Fibroblast of skin of left biceps (primary cell): ENCODE measurements at places on chromosomes 12 and 14.

GRCh38 chr12:32069071-32069470, 37.6 kb upstream of the BICD1 start:
- DNase-seq: no peak

- no peak for DNase-seq
These were observed 80.2 kb downstream of the NCOR2 start for GRCh38 chr12:124487066-124487833.

DNA sequence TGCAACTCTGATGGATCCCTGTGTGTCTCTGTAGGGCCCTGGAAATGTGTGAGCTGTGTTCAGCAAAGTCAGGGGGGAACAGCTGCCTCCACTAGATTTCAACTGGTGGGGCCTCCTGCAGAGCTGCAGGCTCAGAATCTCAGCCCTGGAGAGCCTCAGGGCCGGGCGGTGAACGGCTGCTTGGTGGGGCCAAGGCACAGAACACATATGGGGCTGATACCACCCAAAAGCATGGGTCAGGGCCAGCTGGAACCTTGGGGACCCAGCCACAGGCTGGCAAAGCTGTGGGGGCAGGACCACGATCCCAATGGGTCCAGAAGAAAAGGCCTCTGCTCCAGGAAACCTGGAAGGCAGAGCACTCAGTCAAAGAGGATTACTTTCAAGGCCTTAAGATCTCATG, 878.5 kb downstream of the BCL11B start:
- no peak for DNase-seq

- no peak for DNase-seq
These were observed 74.6 kb downstream of the RERG start for GRCh38 chr12:15146585-15146984.

DNA sequence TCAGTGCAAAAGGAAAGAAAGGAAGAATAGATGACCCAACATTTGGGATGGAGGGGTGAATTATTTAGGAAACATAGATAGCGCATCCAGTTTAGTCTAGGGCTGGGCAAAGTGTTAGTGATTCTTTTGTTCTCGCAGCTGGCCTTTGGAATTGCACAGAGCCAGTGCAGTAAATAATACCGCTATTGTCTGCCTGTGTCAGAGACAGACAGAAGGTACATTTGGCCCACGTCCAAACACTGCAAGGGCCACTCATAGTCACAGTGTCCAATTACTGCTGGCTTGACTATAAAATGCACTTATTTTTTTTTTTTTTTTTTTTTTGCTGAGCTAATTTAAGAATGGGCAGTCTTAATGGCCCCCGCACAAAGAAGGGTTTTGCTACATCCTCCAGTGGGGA, 638.6 kb downstream of the BCL11B start:
- DNase-seq: no peak

DNA sequence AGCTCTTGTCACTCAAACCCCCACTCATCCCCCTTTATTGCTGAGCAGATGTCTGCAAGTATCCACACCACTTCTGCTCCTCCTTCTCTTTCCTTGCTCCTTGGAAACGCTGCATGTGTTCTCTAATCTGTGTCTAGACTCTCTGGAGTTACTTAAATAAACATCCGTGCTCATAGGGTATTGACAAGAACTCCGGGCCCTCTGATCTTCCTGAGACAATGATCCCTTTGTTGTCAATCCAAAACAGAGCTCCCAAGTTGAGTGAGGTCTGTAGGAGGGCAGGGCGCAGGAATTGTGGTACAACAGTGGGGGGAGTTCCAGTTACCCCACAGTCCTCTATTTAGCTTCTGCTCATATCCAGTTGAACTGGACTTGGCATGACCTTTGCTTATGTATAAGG, 489.0 kb downstream of the SNAPC1 start:
- DNase-seq: no peak

DNA sequence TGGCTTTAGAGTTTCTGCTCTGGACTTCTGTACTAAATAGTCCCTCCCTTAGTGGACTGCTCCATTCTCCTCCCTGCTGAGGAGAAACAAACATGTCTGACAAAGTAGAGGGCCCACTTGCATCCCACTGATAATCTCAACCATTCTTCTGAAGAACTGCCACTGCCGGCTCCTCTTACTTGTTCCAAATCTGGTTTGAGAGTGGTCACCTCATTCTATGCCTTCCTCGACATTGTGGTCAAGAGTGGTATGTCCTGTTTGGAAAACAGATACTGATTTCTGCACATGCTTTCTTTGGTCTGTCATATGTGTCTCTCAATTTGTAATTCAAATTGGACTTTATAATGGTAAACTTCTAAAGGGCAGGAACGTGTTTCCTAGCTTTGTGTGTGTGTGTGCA, 36.3 kb upstream of the PLEKHA5 start:
- DNase-seq: no peak

DNA sequence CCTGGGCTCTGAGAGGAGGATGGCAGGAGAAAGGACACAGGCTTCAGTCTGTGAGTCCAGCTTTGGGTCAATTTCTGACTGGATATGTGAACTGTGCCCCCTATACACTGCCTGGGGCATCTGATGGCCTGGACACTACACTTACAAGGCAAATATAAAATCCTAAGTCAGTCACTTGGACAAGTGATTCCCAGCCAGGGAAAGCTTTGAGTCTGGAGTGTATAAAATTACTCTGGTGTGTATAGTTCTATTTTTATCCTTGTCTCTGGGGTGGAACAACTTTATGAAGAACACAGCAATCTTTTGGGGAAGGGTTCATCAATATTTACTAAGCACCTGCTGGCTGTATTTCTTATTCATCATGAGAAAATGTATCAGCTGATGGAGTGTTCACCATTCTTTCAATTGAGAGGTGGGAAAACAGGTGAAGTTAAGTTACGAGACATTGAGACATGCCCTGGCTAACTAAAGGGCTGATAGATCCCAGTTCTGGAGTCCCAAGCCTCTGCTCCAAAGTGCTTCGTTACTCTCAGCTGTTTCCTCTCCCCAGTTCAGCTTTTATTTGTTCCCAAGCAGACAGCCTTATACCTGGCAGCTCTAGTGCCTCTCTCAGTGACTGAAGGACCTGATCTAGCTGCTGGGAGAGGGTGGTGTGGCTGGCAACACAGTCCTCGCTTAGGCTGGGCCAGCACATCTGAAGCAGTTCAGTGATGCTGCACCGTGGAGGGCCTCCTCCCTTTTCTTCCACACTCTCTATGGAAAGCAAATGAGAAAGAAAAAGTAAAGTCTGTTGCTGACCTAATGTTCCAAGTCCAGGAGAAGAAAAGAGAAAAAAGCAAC, 30.9 kb downstream of the ZFYVE26 start:
- no peak for DNase-seq

GRCh38 chr12:102873077-102873476, 44.0 kb downstream of the PAH start:
- DNase-seq: no peak

DNA sequence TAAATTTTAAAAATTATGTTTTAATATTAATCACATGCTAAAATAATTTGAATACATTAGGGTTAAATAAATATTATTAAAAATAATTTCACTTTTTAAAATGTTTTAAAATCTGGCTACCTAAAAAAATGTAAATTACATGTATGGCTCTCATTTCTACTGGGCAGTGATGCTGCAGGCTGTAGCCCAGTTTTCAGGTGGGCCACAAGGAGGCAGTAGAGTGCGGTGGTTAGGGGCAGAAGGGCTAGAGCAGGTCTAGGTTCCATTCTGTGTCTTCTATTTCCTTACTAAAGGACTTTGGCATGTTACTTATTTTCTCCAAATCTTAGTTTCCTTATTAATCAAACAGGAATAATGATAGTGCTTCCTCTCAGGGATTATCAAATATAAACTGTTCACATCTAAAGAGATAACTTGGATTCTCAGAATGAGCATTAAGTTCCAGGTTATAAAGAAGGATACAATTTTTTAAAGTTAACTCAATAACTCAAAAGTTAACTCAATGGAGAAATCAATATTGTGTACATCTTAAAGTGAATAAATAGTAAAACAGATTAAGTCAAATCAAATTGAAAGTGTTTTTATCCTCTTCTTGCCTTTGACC, 54.9 kb upstream of the OVCH1 start:
- no peak for DNase-seq

DNA sequence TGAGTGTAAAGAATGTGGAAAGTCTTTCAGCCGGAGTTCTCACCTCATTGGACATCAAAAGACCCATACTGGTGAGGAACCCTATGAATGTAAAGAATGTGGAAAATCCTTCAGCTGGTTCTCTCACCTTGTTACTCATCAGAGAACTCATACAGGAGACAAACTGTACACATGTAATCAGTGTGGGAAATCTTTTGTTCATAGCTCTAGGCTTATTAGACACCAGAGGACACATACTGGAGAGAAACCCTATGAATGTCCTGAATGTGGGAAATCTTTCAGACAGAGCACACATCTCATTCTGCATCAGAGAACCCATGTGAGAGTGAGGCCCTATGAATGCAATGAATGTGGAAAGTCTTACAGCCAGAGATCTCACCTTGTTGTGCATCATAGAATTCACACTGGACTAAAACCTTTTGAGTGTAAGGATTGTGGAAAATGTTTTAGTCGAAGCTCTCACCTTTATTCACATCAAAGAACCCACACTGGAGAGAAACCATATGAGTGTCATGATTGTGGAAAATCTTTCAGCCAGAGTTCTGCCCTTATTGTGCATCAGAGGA, 25.1 kb upstream of the ZNF268 start:
- no peak for DNase-seq

- DNase-seq: no peak
These were observed 6.2 kb downstream of the OR4K17 start for GRCh38 chr14:20116748-20117147.

DNA sequence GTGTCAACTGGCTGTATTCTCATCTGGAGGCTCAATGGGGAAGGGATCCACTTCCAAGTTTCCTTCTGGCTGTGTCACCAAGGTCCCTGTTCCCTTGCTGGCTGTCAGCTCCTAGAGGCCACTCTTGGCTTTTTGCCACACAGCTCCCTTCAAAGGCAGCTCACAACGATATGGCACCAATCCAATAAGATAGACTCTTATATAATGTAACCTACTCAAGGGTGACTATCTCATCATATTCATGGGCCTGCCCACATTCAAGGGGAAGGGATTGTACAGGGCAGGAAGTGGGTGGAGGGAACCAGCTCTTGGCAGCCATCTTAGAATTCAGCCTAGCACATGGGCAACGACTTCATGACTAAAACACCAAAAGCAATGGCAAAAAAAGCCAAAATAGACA, 98.7 kb upstream of the PLXNC1 start:
- no peak for DNase-seq

GRCh38 chr12:71262466-71262865, 104.7 kb upstream of the TSPAN8 start:
- DNase-seq: no peak

DNA sequence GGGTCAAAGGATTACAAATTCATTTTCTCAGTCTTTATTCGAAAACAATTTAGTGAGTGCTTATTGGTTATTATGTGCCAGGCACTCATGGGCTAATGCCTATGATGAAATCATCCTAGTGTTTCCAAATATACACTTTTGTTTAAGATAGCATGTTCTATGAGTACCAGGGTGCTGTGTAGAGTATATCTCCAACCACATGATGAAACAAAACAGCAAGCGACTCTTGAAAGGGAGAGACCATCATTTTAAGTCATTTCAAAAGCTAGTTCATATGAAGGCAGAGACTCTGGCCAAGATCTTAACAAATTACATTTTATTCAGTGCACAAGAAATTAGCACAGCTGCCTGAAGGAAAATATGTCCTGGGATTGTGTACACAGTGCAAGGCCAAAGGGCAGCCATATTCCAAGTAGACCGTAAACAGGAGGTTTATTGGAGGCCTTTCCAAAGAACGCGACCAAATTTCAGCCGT, 204.2 kb downstream of the EFCAB11 start:
- DNase-seq: no peak

DNA sequence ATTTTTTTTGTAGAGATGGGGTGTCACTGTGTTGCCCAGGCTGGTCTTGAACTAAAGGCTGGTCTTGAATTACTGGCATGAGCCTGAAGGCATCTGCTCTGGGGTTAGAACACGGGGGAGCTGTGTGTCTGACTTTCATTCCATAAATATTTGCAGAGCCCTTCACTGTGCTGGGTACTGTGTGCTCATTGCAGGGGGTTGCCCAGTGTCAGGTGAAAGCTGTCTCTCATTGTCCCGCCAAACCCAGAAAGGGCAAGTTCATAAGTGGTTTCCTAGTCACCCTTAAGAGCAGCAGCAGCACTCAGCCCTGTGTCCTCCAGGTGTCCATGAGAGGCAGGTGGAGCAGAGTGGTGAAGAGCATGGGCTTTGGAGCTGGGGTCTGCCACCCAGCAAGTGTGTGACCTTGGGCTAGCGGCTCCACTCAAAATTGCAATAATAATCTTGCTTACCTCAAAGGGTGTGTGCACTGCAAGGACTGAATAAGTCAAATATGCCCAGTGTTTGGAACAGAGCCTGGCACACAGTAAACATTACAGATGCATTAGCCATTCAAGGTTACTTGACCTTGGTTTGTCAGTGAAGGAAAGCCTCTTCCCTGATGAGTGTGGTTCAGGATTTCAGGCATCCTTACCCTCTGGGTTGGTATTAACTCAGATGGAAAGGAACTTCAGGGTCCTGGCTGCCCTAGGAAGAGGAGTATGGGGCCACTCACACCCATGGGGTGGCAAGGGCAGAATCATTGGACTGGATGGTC, 4.4 kb upstream of the SMIM41 start:
- DNase-seq: no peak

GRCh38 chr14:93267149-93267711, 60.2 kb downstream of the UBR7 start:
- DNase-seq: no peak

- no peak for DNase-seq
These were observed 499.3 kb downstream of the TMEM132D start for GRCh38 chr12:129404556-129404955.

DNA sequence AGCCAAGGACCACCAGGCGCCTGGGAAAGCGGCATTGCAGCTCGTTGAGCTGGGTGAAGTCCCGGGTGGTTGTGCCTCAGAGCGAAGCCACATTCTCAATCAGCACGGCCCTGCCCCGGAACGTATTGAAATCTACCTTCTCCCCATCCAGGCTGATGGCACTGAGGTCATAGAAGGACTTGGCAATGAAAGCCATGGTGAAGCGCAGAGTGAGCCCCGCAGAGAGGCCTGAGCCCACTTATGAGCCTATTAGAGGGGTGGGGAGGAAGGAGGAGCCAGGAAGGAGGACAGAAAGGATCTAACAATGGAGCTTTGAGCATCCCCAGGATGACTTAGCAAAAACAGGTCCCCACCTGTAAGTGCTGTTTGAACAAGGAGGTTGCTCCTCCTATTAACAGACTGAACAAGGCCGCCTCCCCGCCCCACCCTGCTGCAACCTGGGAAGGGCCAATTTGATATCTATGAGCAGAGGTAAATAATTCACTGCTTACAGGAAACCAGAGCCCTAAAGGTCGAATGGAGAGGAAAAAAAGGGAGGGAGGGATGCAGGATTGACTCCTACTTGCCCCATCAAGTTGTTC, at the start of gene GPX2:
GPX2 (minus strand) TSS at position 215 of the 581 bp plus-strand sequence; CDS start at position 196, 19 bp downstream.
- DNase-seq: no peak

DNA sequence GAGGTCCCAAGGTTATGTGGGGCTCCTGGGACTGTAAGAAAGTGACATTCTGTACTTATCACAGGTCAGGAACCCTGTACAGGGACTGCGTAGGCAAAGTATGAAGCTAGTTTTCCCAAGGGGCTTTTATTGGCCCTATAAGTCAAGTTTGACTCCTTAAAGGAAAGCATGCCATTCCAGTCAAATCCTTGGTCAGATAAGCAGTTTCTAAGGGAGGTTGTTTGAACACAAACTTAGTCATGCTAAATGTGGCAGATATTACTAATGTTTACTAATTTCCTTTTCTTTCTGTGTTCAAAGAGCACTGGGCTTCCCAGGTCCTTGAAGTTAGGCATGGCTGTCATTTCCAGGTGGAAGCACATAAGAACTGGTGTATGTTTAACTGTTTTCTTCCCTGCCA, 472.4 kb downstream of the ATP23 start:
- DNase-seq: no peak

- DNase-seq: no peak
These were observed 73.4 kb upstream of the EIF5 start for GRCh38 chr14:103260629-103261124.
